H1 (cell line): ENCODE measurements at places on chromosomes 11 and 22. TPM values are rescaled to one million over a fixed set of nuclear protein-coding genes. Genes with fewer than 3 reads are reported as not detected.

DNA sequence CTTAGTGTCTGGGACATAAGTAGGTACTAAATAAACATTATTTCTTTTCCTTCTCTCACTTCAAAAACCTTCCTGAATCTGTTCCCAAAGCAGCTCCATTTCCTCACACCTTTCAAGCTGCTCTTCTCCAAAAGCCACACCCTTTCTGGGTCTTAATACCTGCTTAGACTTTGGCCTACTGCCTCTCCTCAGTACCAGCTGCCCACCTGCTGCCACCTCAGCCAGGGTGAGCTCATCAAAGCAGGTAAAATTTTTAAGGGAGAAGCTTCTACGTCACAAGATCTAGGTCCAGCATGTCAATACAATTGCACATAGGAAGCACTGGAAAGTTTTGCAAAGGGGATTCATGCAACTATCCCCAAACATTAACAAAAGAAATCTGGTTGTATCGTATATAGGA, 108.4 kb downstream of the RPL27A start:
- H3K36me3 ChIP-seq = no peaks in the 10 kb centered on the region
- no peak for DNase-seq
- H3K4me1 ChIP-seq = no peaks in the 10 kb centered on the region; the same call in 1 of the 2 replicates
- no peak overlapping the region for H3K27ac ChIP-seq

DNA sequence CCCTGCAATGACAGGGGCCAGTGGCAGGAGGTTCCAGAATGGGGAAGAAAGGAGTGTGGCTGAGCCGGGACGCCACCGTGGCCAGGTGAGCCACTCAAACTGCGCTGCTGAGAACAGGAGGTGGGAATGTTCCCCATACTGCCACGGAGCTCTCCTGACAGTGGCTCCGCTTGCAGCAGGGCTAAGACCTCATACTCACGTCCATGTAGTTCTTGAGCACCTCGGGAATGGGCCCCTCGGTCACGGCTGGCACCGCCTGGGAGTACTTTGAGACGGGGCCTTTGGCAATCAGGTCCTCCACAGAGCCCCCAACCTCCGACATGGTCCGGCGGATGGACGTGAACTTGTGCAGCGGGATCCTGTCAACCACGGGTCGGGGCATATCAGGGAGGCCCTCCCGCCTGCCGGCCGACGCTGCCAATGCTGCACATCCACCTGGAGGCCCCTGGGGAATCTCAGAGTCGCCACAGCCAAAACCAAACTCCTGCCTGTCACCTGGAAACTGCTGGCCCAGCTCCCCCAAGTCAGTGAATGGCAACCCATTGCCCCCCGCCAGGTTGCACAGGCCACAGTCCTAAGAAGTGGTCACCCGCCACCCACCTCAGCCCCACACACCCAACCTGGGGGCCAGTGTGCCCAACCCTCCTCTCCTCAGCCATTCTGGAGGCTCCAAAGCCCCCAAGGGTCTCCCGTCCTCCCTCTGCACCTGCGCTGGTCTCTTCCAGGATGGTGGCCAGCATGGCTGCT, 2.4 kb downstream of the CTSD start:
- H3K4me1 ChIP-seq = peaks cover 6% of the 10 kb centered on the region; the same call in 1 of the 2 replicates
- no peak for DNase-seq
- no peak overlapping the region for H3K27ac ChIP-seq
- H3K36me3 ChIP-seq = no peaks in the 10 kb centered on the region; the same call in 1 of the 2 replicates

GRCh38 chr22:31861226-31861840, 83.0 kb upstream of the YWHAH start:
- DNase-seq = no peak
- H3K27me3 ChIP-seq = no peaks in the 10 kb centered on the region
- H3K27ac ChIP-seq = no peak overlapping the region

- DNase-seq = no peak
- H3K4me3 ChIP-seq = no peak overlapping the region
- H3K27ac ChIP-seq = no peak overlapping the region
- no peaks in the 10 kb centered on the region for H3K36me3 ChIP-seq
- H3K4me1 ChIP-seq = no peaks in the 10 kb centered on the region
Observed at GRCh38 chr22:48968201-48968959, 859.3 kb downstream of the BRD1 start.

GRCh38 chr11:64317961-64318765, at the start of gene PRDX5:
TSS of gene PRDX5 (plus strand) at chr11:64318121. CDS start at chr11:64318216, 95 bp downstream.
- H3K27me3 ChIP-seq = no peaks in the 10 kb centered on the region
- H3K4me1 ChIP-seq = peaks cover 1% of the 10 kb centered on the region
- H3K27ac ChIP-seq = peak within 1 kb of the TSS; percentile 91
- peak; percentile 90 for DNase-seq

DNA sequence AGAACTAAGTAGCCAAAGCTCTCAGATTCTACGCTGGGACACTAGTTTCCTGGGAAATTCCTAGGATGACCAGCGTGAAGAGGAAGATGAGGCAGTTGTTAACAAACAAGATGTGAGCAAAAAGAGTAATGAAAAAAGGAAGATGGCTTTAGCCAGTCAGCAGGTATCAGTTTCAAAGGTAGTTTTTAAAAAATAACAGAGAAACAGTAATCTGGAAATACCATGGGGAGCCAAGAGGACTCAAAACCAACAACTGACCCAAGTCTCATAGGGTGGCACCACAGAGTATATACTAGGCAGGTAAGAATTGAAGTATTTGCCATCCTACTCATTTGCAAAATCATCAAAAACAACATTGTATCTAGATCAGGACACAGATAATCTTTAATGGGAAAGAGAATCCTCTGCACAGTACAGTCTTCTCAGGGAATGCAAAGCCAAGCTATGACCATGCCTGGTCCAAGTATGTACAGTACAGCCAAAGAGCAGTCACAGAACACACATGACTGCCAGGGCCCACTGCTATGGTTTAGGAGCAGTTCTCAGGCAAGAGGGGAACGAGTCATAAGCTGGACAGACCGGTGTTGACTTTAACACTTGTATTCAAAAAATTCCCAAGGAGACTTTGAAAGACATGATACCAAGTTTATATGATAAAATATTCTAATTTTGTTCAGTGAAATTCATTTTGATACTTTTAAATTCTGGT, 20.6 kb downstream of the MSANTD4 start:
- no peak overlapping the region for H3K4me3 ChIP-seq
- H3K27me3 ChIP-seq = no peaks in the 10 kb centered on the region
- no peaks in the 10 kb centered on the region for H3K4me1 ChIP-seq
- H3K27ac ChIP-seq = no peak overlapping the region; the same call in 1 of the 2 replicates
- DNase-seq = no peak

DNA sequence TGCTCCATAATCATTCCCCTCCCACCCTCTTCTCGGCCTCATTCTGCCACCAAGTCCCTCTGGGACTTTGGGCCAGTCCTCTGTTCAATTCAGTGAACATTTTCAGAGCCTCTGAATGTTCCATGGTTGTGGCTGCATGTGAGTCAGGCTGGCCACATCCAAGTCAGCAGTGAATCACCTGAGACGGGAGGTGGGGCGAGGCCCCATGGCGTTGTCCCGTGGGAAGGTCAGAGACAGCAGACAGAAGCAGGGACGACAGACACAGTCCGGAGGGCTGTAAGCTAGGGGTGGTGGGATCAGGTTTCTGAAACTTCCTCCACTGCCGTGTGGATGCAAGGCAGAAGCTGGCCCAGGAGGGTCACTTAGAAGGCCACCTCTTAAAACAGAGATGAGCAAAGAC, 324.8 kb downstream of the MN1 start:
- peaks cover 24% of the 10 kb centered on the region for H3K4me1 ChIP-seq
- no peak overlapping the region for H3K27ac ChIP-seq
- H3K36me3 ChIP-seq = no peaks in the 10 kb centered on the region
- no peak for DNase-seq
- 0 out of 2 replicates have a peak, but pooled peaks cover 2% of the 10 kb centered on the region for H3K27me3 ChIP-seq

DNA sequence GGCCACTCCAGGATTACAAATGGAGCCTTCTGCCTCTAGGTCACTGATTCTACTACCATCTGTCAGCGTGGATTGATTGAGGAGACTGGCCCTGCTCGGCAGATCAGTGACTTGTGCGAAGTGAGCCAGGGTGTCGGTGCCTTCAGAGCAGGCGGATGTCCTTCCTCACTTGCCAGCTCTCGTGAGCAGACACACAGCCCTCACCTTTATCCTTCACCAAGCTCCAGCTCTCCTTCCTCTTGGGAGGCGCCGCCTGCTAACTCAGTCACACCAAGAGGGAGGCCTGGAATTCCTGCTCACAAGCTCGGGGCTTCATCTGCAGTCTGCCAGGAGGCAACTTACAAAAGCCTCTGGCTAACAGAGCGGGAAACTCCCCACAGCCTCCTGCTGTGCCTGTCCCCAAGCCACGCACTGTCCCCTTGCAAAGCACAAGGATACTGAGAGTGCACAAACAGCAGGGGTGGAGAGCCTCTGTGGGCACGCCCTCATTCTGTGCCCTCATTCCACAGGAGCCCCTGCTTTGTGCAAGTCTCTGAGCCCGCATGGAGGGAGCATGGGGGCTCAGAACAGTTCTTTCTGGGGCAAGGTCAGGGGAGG, 3.5 kb upstream of the TCF20 start:
- H3K4me3 ChIP-seq = no peak overlapping the region
- H3K27me3 ChIP-seq = peaks cover 21% of the 10 kb centered on the region
- no peak for DNase-seq
- H3K4me1 ChIP-seq = peaks cover 23% of the 10 kb centered on the region
- H3K27ac ChIP-seq = no peak overlapping the region
- no peaks in the 10 kb centered on the region for H3K36me3 ChIP-seq

DNA sequence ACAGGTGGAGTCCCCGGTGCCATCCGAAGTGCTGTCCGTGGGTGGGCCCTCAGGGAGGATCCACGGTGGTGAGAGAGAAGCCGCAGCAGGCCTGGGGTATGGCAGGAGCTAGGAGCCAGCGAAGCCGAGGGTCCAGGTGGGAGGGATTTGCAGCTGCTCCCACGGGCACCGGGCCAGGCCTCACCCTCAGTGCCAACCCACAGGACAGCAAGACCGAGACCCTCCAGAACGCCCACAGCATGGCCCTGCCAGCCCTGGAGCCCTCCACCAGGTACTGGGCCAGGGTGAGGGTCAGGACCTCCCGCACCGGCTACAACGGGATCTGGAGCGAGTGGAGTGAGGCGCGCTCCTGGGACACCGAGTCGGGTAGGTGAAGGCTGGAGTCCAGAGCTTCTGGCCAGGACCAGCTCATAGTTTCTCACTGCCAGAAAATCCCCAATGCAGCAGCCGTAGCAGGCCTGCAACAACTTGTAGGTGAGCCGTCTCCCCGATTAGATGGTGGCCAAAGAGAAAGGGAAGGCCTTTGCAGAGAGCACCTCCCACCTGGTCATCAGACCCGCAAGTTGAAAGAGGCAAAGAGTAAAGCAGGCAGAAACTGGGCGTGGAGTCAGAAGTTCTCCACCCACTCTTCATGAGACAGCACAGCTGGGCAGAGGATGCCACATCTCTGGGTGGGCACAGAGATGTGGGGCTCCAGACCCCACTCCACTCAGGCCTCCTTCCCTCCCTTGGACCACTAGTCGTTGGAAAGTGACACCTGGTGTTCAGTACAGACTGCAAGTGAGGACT, 20.4 kb downstream of the CSF2RB start:
- no peaks in the 10 kb centered on the region for H3K4me1 ChIP-seq
- no peaks in the 10 kb centered on the region for H3K36me3 ChIP-seq
- no peak for DNase-seq
- H3K27ac ChIP-seq = no peak overlapping the region
- no peaks in the 10 kb centered on the region for H3K27me3 ChIP-seq

GRCh38 chr22:48832592-48832991, 995.1 kb downstream of the BRD1 start:
- no peak overlapping the region for H3K4me3 ChIP-seq
- peaks cover 2% of the 10 kb centered on the region; the same call in 1 of the 2 replicates for H3K27me3 ChIP-seq
- H3K36me3 ChIP-seq = no peaks in the 10 kb centered on the region

IGLL1 gene
- total RNA-seq = not detected in 2 replicates

DNA sequence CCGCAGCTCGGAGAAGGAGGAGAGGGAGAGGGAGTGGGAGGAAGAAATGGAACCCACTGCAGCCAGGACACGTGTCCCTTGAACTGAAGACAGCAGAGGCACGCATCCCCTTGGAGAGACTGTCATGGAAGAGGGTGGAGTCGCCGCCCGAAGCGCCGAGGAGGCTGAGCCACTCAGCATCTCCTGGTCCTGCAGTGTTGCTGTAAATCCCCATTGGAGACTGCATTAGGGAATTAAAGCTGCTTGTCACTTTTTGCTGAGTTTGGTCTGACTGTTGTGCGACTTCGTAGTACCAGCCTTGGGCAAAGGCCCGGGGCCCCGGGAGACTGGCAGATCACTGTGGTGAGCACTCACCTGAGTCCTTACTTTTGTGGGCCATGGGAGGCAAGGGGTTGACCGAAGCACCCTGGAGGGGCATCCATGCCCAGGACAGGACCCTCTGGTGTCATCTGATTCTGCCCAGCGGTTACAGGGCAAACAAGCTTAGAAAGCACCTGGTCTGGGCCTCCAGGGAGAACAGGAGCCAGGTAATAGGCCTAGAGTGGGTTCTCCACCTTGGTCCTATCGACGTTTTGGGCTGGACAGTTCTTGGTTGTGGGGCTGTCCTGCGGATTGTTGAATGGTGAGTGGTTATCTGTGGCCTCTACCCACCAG, 797 bp downstream of the VPREB1 start:
- H3K36me3 ChIP-seq = no peaks in the 10 kb centered on the region
- H3K27me3 ChIP-seq = peaks cover 86% of the 10 kb centered on the region
- no peak overlapping the region for H3K4me3 ChIP-seq
- H3K27ac ChIP-seq = no peak overlapping the region
- DNase-seq = no peak

OR2D2 gene
- total RNA-seq = 0.29 TPM in 1 of 2 replicates, not detected in the other

GRCh38 chr22:27107824-27108223, 450.4 kb downstream of the MIAT start:
- no peak overlapping the region for H3K4me3 ChIP-seq
- H3K36me3 ChIP-seq = no peaks in the 10 kb centered on the region
- H3K27ac ChIP-seq = no peak overlapping the region
- no peaks in the 10 kb centered on the region for H3K27me3 ChIP-seq
- no peak for DNase-seq
- peaks cover 5% of the 10 kb centered on the region; the same call in 1 of the 2 replicates for H3K4me1 ChIP-seq

PHOX2A gene
- 0.19 TPM in 1 of 2 replicates, not detected in the other for total RNA-seq

RBM7 gene
- total RNA-seq = 45.7 and 48.3 TPM in 2 replicates

- no peak overlapping the region for H3K4me3 ChIP-seq
- no peak for DNase-seq
- H3K27me3 ChIP-seq = peaks cover 21% of the 10 kb centered on the region
Observed at GRCh38 chr22:46058091-46058420, 81.1 kb upstream of the WNT7B start.

ART1 gene
- total RNA-seq = not detected in 2 replicates

BDNF gene
- 5.4 and 6.0 TPM in 2 replicates for total RNA-seq

DNA sequence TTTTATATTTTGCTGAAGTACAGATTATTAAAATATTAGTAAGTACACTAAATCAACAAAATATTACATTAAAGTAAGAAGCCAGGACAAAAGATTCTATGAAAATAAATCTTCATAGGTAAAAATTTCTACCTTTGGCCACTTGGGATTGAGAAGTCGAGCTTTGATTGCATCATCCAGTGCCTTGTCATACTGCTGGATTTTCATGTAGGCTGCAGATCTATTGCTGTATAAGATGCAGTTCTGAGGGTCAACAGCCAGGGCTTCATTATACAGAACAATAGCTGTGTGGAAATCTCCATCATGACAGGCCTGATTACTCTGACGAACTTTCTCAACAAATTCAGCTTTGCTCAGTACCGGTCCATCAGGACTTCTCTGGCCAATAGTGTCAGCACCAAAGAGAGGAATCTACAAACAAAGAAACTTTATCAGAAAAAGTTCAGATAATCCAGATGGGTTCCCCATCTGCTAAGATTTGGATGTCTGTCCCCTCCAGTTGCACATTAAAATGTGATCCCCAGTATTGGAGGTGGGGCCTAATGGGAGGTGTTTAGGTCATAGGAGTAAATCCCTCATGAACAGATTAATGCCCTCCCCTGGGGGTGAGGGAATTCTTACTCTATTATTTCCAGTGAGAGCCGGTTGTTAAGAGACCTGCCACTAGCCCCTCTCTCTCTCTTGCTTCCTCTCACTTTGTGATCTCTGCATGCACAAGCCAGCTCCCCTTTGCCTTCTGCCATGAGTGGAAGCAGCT, 50.0 kb downstream of the TTC28 start:
- H3K4me3 ChIP-seq = no peak overlapping the region
- no peak for DNase-seq
- no peak overlapping the region; the same call in 1 of the 2 replicates for H3K27ac ChIP-seq
- H3K4me1 ChIP-seq = no peaks in the 10 kb centered on the region
- no peaks in the 10 kb centered on the region for H3K27me3 ChIP-seq
